ENCODE measurements at places on chromosomes 6 and 20. TPM values are rescaled to one million over a fixed set of nuclear protein-coding genes. Genes with fewer than 3 reads are reported as not detected.

Gene CCR6
- total RNA-seq: not detected

Gene GPX5
- total RNA-seq: not detected

Gene ADAT2
- 29.6 TPM for total RNA-seq

Gene GPLD1
- 0.74 TPM for total RNA-seq

DNA sequence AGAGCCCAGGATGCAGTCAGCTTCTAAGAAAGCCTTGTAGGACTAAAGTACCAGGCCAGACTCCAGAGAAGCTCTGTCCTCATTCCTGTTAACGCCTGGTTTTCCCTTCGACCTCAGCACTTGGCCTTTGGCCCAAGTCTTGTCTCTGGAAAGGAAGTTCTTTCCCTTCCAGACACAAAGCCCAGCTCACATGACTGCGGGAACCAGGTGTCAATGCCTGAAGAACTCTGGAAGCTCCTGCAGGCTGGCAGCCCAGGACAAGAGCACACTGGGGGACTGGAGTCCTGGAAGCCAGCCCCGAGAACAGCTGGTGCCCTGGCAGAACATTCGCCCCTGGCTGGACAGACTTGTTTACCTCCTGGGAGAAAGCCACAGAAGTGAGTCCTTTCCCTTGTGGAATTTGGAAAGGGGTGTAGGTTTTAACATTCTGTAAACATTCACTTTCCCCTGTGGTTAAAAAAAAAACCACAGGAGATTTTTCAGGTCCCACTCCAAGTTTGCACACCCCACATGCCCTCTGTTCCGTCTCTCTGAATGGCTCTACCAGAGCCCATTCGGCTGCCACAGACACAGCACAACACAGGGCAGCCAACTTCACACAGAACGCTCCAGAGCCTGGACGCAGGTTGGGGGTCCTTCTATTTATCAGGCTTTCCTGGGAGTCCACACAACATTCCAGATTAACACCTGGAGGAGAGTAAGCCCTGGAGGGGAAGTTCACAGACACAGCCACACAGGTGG, 18.1 kb downstream of the ACSS1 start:
- peak overlapping the region; percentile 23 for H3K27ac ChIP-seq
- no peak overlapping the region for H3K4me3 ChIP-seq
- no peak for DNase-seq
- no peaks in the 10 kb centered on the region for H3K27me3 ChIP-seq

GRCh38 chr20:51402201-51402600, 140.3 kb downstream of the NFATC2 start:
- H3K27me3 ChIP-seq: no peaks in the 10 kb centered on the region
- peaks cover 73% of the 10 kb centered on the region for H3K4me1 ChIP-seq
- H3K27ac ChIP-seq: peak overlapping the region; percentile 76

DNA sequence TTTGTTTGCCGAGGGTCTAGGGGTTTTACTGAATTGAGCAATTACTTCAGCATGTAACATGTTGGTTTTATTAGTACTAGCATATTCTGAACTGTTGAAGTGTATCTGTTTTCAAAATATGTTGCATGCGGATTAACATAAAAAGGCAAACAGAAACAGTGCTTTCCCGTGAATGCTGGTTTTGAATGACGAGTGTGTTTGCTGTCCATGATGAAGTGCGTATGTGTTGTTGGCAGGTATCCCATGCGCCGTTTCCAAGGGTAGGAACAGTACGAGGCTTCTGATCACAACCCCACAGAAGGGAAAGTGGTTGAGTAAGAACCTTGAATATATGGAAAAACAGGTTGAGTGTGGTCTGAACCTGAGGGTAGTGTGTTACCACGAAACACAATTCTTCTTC, 232.9 kb downstream of the SAMD5 start:
- H3K27ac ChIP-seq: no peak overlapping the region
- no peak for DNase-seq
- H3K4me1 ChIP-seq: peaks cover 5% of the 10 kb centered on the region
- H3K36me3 ChIP-seq: no peaks in the 10 kb centered on the region

DNA sequence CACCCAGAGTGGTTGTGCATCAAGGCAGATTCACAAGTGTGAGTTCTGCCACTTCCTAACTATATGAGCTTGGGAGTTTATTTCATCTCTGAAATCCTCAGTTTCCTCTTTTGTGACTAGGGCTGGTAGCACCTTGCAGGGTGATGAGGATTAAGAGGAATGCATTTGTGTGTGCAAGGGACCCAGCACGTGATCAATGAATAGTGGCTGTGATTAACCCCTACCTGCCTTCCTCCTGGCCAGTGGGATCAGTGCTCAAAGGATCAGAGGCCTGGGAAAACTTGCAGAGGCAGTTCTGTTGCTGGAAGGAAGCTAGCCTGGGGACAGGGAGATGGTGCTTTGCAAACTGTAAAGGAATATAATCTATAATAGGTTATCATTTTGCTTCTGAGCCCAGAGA, 7.3 kb downstream of the SDC4 start:
- no peak for DNase-seq
- H3K4me3 ChIP-seq: no peak overlapping the region
- peaks cover 7% of the 10 kb centered on the region for H3K36me3 ChIP-seq
- no peak overlapping the region for H3K27ac ChIP-seq

DNA sequence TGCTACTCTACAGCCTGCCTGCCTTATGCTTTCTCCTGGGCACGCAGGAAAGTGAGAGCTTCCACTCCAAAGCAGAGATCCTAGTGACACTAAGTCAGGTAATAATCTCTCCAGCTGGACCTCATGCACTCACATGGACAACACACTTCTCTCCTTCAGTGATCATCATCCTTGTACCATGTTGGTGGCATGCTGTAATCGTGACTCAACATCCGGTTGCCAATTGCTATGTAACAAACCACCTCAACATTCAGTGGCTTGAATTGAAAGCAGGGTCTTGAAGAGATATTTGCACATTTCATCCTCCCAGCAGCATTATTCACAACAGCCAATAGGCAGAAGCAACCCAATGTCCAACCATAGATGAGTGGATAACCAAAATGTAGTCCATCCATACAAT, 40.3 kb upstream of the PPP1R3G start:
- H3K27me3 ChIP-seq: no peaks in the 10 kb centered on the region
- H3K27ac ChIP-seq: no peak overlapping the region
- no peak overlapping the region for H3K4me3 ChIP-seq
- no peaks in the 10 kb centered on the region for H3K4me1 ChIP-seq
- DNase-seq: no peak

GRCh38 chr6:34243131-34243771, 5.6 kb downstream of the SMIM29 start:
- peaks cover 54% of the 10 kb centered on the region for H3K36me3 ChIP-seq
- no peak for DNase-seq
- H3K4me3 ChIP-seq: peak overlapping the region; percentile 59

GRCh38 chr6:52643158-52643557, 27.8 kb upstream of the TMEM14A start:
- H3K4me3 ChIP-seq: no peak overlapping the region
- peaks cover 3% of the 10 kb centered on the region for H3K4me1 ChIP-seq
- H3K27ac ChIP-seq: no peak overlapping the region
- DNase-seq: no peak
- no peaks in the 10 kb centered on the region for H3K36me3 ChIP-seq
- peaks cover 18% of the 10 kb centered on the region for H3K27me3 ChIP-seq

- H3K4me1 ChIP-seq: no peaks in the 10 kb centered on the region
- no peaks in the 10 kb centered on the region for H3K36me3 ChIP-seq
- no peak for DNase-seq
Observed at GRCh38 chr6:124254941-124255685, 451.4 kb downstream of the NKAIN2 start.

DNA sequence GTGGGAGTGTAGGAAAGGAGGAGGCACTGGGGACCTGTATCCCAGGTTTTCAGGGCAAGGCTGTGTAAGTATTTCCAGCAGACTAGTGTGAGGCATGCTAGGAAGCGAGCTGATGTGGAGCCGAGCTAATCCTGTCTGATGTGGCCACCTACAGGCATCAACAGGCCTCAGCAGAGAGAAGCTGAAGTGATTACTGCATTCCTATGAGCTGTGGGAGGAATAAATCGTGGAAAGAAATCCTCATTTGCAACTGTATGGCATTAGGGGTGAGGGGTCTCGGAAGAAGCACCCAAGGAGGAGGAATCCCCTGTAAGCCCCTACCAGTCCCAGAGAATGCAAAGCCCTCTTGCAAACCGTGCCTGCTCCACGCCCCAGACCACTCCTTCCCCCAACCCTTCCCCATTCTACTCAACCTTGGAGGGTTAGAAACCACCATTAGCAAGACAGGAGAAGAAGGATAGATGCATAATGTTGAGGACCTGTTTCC, 41.6 kb downstream of the C6orf15 start:
- no peak for DNase-seq
- no peak overlapping the region for H3K4me3 ChIP-seq
- H3K27ac ChIP-seq: no peak overlapping the region
- H3K27me3 ChIP-seq: no peaks in the 10 kb centered on the region
- H3K36me3 ChIP-seq: no peaks in the 10 kb centered on the region

DNA sequence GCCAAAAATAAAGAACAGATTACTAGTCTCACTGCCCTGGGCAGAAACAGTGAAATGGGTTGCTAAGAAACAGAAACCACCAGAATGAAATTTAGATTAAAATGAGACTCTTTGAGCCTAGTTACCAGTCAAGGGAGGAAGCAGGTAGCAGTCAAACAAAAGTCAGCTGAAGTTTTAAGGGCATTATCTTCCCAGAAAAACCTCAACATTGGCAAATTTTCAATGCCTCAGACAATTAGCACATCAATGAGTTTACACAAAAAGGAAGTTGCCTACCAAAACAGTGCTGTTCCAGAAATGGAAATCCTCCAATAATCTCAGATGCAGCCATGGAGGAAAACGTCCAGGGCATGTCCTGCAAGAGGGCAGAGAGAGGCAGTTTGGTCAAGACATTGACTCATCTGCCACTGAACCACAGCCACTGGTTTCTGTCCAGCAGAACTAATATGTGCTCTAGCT, 399.7 kb upstream of the ADGRB3 start:
- no peaks in the 10 kb centered on the region for H3K4me1 ChIP-seq
- no peak for DNase-seq
- H3K4me3 ChIP-seq: no peak overlapping the region
- H3K36me3 ChIP-seq: no peaks in the 10 kb centered on the region

DNA sequence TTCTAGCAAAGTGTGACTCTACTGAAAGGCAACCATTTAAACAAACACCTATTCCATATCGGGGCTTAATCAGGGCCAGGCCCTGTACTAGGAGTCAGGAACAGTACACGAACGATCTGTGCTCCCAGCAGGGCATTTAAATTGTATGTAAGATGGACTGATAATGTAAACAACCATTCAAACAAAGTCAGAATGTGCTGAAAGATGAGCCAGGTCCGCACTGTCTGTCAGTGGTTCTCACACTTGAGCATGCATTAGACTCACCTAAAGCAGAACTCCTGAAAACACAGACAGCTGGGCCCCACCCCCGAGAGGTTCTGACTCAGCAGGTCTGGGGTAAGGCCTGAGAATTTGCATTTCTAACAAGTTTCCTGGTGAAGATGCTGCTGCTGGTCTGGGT, 81.6 kb downstream of the PXDC1 start:
- H3K27me3 ChIP-seq: peaks cover 4% of the 10 kb centered on the region
- H3K27ac ChIP-seq: no peak overlapping the region
- no peaks in the 10 kb centered on the region for H3K4me1 ChIP-seq
- no peak for DNase-seq

DNA sequence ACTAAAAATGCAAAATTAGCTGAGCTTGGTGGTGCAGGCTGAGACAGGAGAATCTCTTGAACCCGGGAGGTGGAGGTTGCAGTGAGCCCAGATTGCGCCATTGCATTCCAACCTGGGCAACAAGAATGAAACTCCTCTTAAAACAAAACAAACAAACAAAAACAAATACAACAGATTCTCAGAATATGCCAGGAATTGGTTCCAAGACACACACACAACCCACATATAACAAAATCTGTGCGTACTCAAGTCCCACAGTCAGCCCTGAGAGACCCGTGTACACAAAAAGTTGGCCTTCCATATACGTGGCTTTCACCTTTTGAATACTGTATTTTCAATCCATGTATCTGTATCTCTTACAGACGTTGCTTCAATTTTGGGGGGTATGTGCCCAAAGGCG, 98.9 kb upstream of the MARCKS start:
- H3K27ac ChIP-seq: no peak overlapping the region
- DNase-seq: no peak
- H3K27me3 ChIP-seq: peaks cover 3% of the 10 kb centered on the region

GRCh38 chr6:124029567-124029966, 225.9 kb downstream of the NKAIN2 start:
- no peaks in the 10 kb centered on the region for H3K36me3 ChIP-seq
- H3K27ac ChIP-seq: no peak overlapping the region
- no peak overlapping the region for H3K4me3 ChIP-seq
